ENCODE measurements at places on chromosomes 3 and 15. TPM values are rescaled to one million over a fixed set of nuclear protein-coding genes. Genes with fewer than 3 reads are reported as not detected.

The C3orf70 gene
- total RNA-seq, result 0.76 TPM

The LRRC34 gene
- total RNA-seq, result 5.9 TPM

GRCh38 chr3:6785726-6786125 lies 75.2 kb upstream of the GRM7 start:
- no peak overlapping the region for H3K27ac ChIP-seq
- H3K27me3 ChIP-seq, result no peaks in the 10 kb centered on the region
- no peak for DNase-seq
- H3K4me3 ChIP-seq, result no peak overlapping the region
- H3K36me3 ChIP-seq, result no peaks in the 10 kb centered on the region
- H3K4me1 ChIP-seq, result no peaks in the 10 kb centered on the region

DNA sequence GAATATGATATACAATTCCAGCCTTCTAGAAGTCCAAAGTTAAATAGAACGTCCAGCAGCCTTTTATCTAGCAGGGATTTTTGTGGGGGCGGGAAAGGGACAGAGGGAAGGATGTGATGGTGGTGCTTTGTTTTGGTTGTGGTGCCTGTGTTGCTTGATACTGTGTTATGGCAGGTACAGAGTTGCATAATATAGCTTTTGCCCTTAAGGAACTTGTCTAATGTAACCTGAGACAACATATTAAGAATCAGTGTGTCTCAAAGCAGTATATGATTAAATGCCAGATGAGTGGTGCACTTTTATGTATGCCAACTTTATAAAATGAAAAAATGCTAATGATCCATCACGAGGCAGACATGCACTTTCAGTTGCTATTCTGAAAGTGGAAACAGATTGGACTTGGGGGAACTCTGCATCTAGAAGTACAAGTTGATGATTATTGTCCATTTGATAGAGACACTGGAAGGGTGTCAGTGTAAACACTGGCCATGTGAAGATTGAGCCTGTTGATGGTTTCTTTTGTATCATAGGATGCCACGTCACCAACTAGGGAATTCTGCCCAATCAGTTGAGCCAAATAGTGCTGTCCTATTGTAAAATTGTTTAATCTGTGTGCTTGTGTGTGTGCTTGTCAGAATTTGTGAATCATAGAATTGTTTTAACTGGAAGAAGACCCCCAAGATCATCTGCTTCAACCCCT lies 23.0 kb downstream of the NEO1 start:
- H3K4me3 ChIP-seq, result no peak overlapping the region
- H3K4me1 ChIP-seq, result no peaks in the 10 kb centered on the region
- no peaks in the 10 kb centered on the region for H3K27me3 ChIP-seq
- H3K36me3 ChIP-seq, result no peaks in the 10 kb centered on the region
- no peak for DNase-seq

- no peaks in the 10 kb centered on the region for H3K27me3 ChIP-seq
- H3K4me1 ChIP-seq, result no peaks in the 10 kb centered on the region
- no peaks in the 10 kb centered on the region for H3K36me3 ChIP-seq
- peak overlapping the region; percentile 53 for H3K27ac ChIP-seq
Measured at GRCh38 chr3:139299261-139300132, 44.3 kb upstream of the MRPS22 start.

DNA sequence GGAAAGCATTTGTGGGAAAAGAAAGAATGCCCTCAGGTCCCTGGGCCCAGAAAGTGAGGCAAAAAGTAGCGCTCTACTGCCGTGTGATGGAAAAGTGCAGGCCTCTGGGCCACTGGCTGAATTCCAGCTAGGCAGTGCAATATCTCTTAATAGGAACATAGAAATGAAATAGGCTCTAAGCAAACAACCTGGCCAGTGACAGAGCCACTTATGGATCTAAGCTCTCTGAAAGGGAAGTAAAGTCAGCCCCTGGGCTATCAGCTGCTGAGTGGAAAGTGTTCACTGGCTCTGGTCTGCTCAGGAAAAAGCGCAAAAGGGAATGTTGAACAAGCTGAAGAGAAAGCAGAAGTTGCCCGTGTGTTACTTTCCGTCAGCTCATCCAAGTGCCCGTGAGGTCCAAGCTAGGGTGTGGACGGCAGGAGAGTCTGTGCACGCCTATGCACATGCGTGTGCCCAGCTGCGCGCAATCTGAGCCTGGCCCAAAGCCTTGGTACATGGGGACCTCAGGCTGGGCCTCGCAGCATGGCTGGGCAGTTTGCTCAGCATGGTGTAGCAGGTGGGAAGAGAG lies 74.0 kb upstream of the RAD18 start:
- H3K36me3 ChIP-seq, result no peaks in the 10 kb centered on the region
- H3K27me3 ChIP-seq, result no peaks in the 10 kb centered on the region
- no peaks in the 10 kb centered on the region for H3K4me1 ChIP-seq

The TM4SF1 gene
- total RNA-seq, result 12.9 TPM

- H3K27ac ChIP-seq, result no peak overlapping the region
- H3K4me3 ChIP-seq, result no peak overlapping the region
- DNase-seq, result no peak
- H3K36me3 ChIP-seq, result no peaks in the 10 kb centered on the region
- H3K27me3 ChIP-seq, result no peaks in the 10 kb centered on the region
- no peaks in the 10 kb centered on the region for H3K4me1 ChIP-seq
Measured at GRCh38 chr3:179297971-179298725, 24.7 kb upstream of the ZNF639 start.
